ENCODE measurements at places on chromosomes 7 and 10. TPM values are rescaled to one million over a fixed set of nuclear protein-coding genes. Genes with fewer than 3 reads are reported as not detected.

- DNase-seq: no peak
- H3K4me1 ChIP-seq: peaks cover 38% of the 10 kb centered on the region
- no peak overlapping the region for H3K4me3 ChIP-seq
- H3K27me3 ChIP-seq: no peaks in the 10 kb centered on the region
- H3K27ac ChIP-seq: no peak overlapping the region
- peaks cover 25% of the 10 kb centered on the region for H3K36me3 ChIP-seq
These were observed 31.2 kb downstream of the PPP2R2D start for GRCh38 chr10:131931981-131932380.

GRCh38 chr7:23346316-23346715, 47.2 kb downstream of the MALSU1 start:
- peak overlapping the region; percentile 41 for H3K4me3 ChIP-seq
- no peaks in the 10 kb centered on the region for H3K27me3 ChIP-seq
- H3K36me3 ChIP-seq: no peaks in the 10 kb centered on the region
- no peak overlapping the region for H3K27ac ChIP-seq
- no peak for DNase-seq

The WNT16 gene
- total RNA-seq: not detected

The PLXNA4 gene
- 4.3 TPM for total RNA-seq

GRCh38 chr7:95609277-95609971, 13.1 kb upstream of the PDK4 start:
- H3K36me3 ChIP-seq: no peaks in the 10 kb centered on the region
- H3K4me3 ChIP-seq: peak overlapping the region; percentile 15
- peaks cover 58% of the 10 kb centered on the region for H3K4me1 ChIP-seq
- no peaks in the 10 kb centered on the region for H3K27me3 ChIP-seq

- peaks cover 32% of the 10 kb centered on the region for H3K4me1 ChIP-seq
- no peak overlapping the region for H3K27ac ChIP-seq
- H3K27me3 ChIP-seq: no peaks in the 10 kb centered on the region
These were observed 9.5 kb downstream of the PPA1 start for GRCh38 chr10:70223728-70224127.

DNA sequence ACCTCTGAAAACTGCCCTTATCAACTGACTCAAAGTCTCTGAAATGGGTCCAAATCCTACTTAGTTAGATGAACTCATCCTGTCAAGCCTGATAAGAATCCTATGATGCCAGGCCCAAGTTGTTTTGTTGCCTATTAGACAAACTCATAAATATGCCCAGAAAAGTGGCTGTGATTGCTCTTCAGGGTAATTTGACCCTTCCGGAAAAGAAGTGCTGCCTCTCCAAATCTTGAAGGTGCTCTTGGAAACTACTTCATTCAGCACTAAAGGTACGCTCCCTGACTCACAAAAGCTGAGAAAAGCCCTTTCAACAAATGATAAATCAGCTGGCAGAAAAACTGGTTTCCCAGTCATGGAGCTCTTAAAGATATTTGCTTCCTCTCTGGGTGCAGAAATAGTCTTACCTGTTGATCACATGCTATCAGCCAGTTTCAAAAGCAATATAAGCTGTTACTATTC, 6.7 kb downstream of the IFIT5 start:
- peaks cover 17% of the 10 kb centered on the region for H3K36me3 ChIP-seq
- H3K4me1 ChIP-seq: peaks cover 48% of the 10 kb centered on the region
- H3K27me3 ChIP-seq: no peaks in the 10 kb centered on the region
- DNase-seq: no peak
- H3K27ac ChIP-seq: no peak overlapping the region
- no peak overlapping the region for H3K4me3 ChIP-seq

- peak overlapping the region; percentile 72 for H3K27ac ChIP-seq
- DNase-seq: no peak
- no peaks in the 10 kb centered on the region for H3K27me3 ChIP-seq
- H3K4me1 ChIP-seq: peaks cover 57% of the 10 kb centered on the region
These were observed 2.2 kb upstream of the CUEDC2 start for GRCh38 chr10:102434394-102435132.

DNA sequence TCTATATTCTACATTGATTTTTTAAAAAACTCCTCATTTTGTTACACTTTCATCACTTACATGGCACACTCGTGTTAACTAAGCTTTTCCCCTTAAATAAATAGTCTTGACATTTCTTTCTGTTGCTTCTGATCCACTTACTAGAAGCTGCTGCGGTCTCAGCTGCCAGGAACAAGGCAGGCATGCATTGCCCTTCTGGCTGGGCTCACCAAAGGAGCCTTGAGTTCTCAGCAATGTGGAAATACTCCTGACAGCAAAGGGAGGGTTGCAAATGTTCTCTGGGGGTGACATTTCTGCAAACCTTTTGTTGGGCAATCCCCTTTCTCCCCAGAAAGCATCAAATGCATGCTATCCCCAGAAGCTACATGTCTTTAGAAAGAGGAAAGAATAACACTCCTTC, 350.1 kb downstream of the PRPF18 start:
- H3K27me3 ChIP-seq: no peaks in the 10 kb centered on the region
- H3K27ac ChIP-seq: no peak overlapping the region

The INHBA gene
- total RNA-seq: 81.2 TPM

DNA sequence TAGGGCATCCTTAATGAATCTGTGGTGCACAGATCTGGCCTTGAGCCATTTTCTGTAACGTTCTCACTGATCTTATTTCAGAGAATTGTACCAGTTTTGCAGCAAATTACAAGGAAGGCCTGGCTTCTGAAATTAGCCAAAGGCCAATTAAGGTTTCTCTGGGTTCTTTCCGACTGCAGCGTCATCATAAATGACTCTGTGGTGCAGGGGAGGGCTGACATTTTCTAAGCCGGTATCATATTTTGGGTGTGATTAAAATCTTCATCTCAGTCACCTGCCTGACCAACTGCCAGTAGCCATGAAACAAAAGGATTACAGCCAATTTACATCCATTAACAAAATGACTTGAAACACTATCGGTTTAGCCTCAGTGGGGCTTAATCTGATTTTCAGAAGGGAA, 363.7 kb downstream of the ADRA2A start:
- H3K4me3 ChIP-seq: no peak overlapping the region
- DNase-seq: no peak
- no peaks in the 10 kb centered on the region for H3K4me1 ChIP-seq
- no peak overlapping the region for H3K27ac ChIP-seq
- no peaks in the 10 kb centered on the region for H3K27me3 ChIP-seq

The C10orf95 gene
- total RNA-seq: 5.7 TPM

GRCh38 chr7:113698556-113699220, 220.1 kb downstream of the PPP1R3A start:
- no peaks in the 10 kb centered on the region for H3K4me1 ChIP-seq
- H3K36me3 ChIP-seq: no peaks in the 10 kb centered on the region
- no peaks in the 10 kb centered on the region for H3K27me3 ChIP-seq
- H3K4me3 ChIP-seq: no peak overlapping the region
- DNase-seq: no peak

DNA sequence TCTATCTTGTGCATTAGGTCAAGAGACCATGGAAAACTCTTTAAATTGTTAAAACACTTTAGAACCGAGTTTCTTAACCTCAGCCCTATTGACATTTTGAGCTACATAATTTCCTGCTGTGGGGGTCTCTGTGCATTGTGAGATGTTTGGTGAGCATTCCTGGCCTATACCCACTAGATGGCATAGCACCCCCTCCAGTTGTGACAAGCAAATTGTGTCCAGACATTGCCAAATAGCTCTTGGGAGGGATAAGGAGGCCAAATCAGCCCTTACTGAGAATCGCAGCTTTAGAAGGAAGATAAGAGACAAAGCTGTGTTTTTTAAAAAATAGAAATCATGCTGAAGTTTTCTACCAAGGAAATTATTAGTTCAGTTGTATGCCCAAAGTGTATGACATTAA, 1158.5 kb upstream of the C7orf33 start:
- H3K4me1 ChIP-seq: no peaks in the 10 kb centered on the region
- H3K4me3 ChIP-seq: no peak overlapping the region
- no peaks in the 10 kb centered on the region for H3K27me3 ChIP-seq
- no peak overlapping the region for H3K27ac ChIP-seq
- no peaks in the 10 kb centered on the region for H3K36me3 ChIP-seq
- DNase-seq: no peak

The MET gene
- 74.3 TPM for total RNA-seq

- H3K36me3 ChIP-seq: no peaks in the 10 kb centered on the region
- no peak overlapping the region for H3K27ac ChIP-seq
- H3K4me1 ChIP-seq: no peaks in the 10 kb centered on the region
- H3K27me3 ChIP-seq: no peaks in the 10 kb centered on the region
- no peak for DNase-seq
These were observed 450.7 kb downstream of the HTR7 start for GRCh38 chr10:90407131-90407530.

DNA sequence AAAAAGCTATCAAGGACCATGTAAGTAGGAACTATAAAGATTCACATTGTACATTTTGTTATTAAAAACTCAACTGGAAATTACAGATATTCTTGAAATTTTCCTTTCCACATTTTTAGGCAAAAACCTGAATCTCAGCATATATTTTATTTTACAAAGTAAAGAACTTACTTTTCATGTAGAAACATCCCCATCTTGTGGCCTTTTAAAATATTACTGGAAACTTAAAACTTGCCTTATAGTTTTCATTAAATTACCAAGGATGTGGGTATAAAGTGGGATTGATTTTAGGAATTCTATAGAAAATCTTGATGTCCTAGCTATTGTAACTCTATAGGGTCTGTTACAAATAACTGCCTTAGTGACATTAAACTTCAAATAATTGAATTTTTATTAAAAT, 10.6 kb downstream of the DBF4 start:
- no peak for DNase-seq
- no peaks in the 10 kb centered on the region for H3K4me1 ChIP-seq
- no peak overlapping the region for H3K27ac ChIP-seq
- no peak overlapping the region for H3K4me3 ChIP-seq
- H3K36me3 ChIP-seq: peaks cover 21% of the 10 kb centered on the region

DNA sequence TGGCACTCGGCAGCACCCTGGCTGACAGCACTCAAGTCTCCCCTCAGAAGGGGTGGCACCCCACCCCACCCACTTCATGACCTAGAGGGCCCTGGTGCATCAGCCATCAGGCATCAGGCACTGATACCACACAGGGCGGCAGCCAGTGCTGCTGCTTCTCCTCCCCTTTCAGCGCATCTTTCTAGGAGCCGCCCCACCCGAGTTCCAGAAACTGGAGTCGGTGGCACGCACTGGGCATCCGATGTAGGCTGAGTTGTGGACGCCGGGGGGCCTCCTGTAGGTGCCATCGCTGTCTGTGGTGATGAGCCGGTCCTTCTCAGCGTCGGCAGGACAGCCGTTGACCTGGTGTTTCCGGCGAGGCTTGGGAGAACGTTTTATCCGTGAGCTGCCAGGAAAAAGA, 69.7 kb upstream of the ATP6V0A4 start:
- H3K27me3 ChIP-seq: no peaks in the 10 kb centered on the region
- H3K36me3 ChIP-seq: peaks cover 11% of the 10 kb centered on the region
- no peaks in the 10 kb centered on the region for H3K4me1 ChIP-seq
- no peak for DNase-seq

The DKK1 gene
- total RNA-seq: 2.5 TPM

The GNGT1 gene
- total RNA-seq: not detected

DNA sequence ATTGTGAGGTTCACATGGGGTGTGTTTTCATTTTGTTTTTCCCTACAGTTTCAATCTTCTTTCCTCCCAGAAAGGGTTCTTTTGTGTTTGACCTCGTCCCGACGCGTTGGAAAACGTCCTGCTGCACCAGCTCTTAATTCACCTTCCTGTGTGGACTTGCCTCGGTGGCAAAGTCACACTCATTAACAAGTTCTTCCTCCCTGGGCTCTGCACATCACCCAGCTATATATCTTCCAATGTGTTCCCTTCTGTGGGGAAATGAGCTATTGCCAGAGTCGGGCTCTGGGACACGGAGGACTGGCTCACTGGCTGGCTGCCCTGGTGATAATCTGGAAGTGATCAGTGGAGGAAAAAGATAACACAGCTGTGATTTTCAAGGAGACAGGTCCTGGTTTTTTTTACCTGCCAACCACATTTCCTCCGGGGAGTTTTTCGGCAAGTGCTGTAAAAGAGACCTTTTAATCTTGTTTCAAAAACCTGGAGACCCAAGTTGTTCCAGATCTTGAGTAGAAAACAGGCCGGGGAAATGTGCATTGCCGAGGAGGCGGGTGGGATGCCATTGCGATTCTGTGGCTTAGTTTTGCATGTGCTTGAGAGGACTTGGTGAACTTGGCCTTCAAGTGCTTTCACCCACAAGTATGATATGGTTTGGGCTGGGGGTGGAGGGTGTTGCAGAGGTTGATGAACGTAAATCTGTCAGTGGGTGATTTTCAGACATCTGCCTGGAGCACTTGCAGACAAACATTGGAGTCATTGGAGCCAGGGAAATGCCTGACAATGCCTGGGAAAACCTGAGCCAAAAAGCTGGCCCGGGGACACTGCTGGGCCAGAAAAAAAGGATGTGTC, 96.5 kb upstream of the CREB5 start:
- H3K4me3 ChIP-seq: no peak overlapping the region
- no peaks in the 10 kb centered on the region for H3K36me3 ChIP-seq
- no peak for DNase-seq
- H3K27ac ChIP-seq: no peak overlapping the region

GRCh38 chr10:123795196-123795780, 96.3 kb downstream of the CPXM2 start:
- DNase-seq: no peak
- no peak overlapping the region for H3K27ac ChIP-seq
- no peaks in the 10 kb centered on the region for H3K27me3 ChIP-seq
- no peaks in the 10 kb centered on the region for H3K36me3 ChIP-seq
- no peaks in the 10 kb centered on the region for H3K4me1 ChIP-seq

The UNC5B gene
- 22.2 TPM for total RNA-seq

- DNase-seq: no peak
- H3K27me3 ChIP-seq: peaks cover 8% of the 10 kb centered on the region
- H3K36me3 ChIP-seq: no peaks in the 10 kb centered on the region
- H3K27ac ChIP-seq: no peak overlapping the region
- H3K4me3 ChIP-seq: no peak overlapping the region
These were observed 335.4 kb upstream of the PFKP start for GRCh38 chr10:2731940-2732339.

DNA sequence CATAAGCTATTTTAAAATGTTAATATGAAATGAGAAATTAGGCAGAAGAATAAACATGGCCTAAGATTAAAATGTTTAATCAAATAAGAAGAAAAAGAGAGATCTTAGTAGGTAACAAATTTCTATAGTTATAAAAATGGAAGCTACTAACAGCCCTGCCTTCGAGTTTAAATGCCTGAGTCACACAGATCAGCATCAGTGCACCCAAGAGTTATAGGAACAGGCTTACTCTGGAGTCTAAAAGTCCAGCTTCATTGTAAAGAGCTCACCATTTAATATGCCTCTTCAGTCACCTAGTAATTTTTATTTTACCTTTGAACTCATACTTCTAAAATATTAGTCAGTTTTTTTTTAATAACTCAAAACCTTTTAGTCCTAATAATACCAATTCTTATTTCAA, 52.6 kb downstream of the BRI3 start:
- H3K27ac ChIP-seq: no peak overlapping the region
- H3K4me1 ChIP-seq: no peaks in the 10 kb centered on the region
- H3K27me3 ChIP-seq: no peaks in the 10 kb centered on the region
- DNase-seq: no peak

- no peak overlapping the region for H3K4me3 ChIP-seq
- no peak for DNase-seq
- peaks cover 5% of the 10 kb centered on the region for H3K4me1 ChIP-seq
- peaks cover 4% of the 10 kb centered on the region for H3K27me3 ChIP-seq
These were observed 564.9 kb upstream of the MGMT start for GRCh38 chr10:128902031-128902710.

- H3K36me3 ChIP-seq: no peaks in the 10 kb centered on the region
- H3K27ac ChIP-seq: no peak overlapping the region
- no peaks in the 10 kb centered on the region for H3K27me3 ChIP-seq
These were observed 70.0 kb upstream of the HGF start for GRCh38 chr7:81839708-81840369.

- no peak overlapping the region for H3K4me3 ChIP-seq
- no peaks in the 10 kb centered on the region for H3K4me1 ChIP-seq
- H3K36me3 ChIP-seq: no peaks in the 10 kb centered on the region
- DNase-seq: no peak
- H3K27me3 ChIP-seq: no peaks in the 10 kb centered on the region
- H3K27ac ChIP-seq: no peak overlapping the region
These were observed 8.8 kb upstream of the CALD1 start for GRCh38 chr7:134770676-134771075.

The NME8 gene
- total RNA-seq: not detected

All from lower lobe of right lung (tissue), 2 donors.